ENCODE measurements at places on chromosomes 3 and 15. TPM values are rescaled to one million over a fixed set of nuclear protein-coding genes. Genes with fewer than 3 reads are reported as not detected.
A peak's percentile ranks its signal among the peaks of the same experiment; 100 is the strongest.

The PEX5L gene
- polyA plus RNA-seq: 0.15 TPM

The FEZF2 gene
- polyA plus RNA-seq: not detected

The CCDC54 gene
- polyA plus RNA-seq: 0.14 TPM

The ZNF80 gene
- polyA plus RNA-seq: 0.67 TPM

DNA sequence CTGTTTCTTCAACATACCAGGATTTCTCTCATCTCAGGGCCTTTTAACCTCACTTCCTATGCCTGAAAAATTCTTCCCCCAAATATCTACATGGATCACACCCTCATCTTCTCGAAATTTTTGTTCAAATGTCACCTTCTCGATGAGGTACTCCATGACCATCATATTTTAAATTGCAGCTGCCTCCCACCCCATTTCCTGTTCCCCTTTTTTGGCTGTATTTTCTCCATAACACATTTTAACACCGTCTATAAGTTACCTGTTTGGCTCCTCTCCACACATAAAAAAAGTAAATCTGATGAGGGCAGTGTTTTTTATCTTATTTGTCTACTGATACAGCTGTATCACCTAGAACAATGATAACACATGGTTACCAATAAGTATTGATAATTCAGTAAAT, 20.7 kb upstream of the ZBED2 start:
- no peaks in the 10 kb centered on the region for H3K27me3 ChIP-seq
- H3K4me1 ChIP-seq: peaks cover 38% of the 10 kb centered on the region
- H3K36me3 ChIP-seq: peaks cover 9% of the 10 kb centered on the region
- no peak overlapping the region for H3K4me3 ChIP-seq
- DNase-seq: no peak
- H3K27ac ChIP-seq: peak overlapping the region; percentile 10

- no peak overlapping the region for H3K4me3 ChIP-seq
- no peaks in the 10 kb centered on the region for H3K4me1 ChIP-seq
- no peaks in the 10 kb centered on the region for H3K36me3 ChIP-seq
- H3K27me3 ChIP-seq: no peaks in the 10 kb centered on the region
- no peak overlapping the region for H3K27ac ChIP-seq
- no peak for DNase-seq
Measured at GRCh38 chr15:100121285-100121684, 220.5 kb downstream of the ADAMTS17 start.

DNA sequence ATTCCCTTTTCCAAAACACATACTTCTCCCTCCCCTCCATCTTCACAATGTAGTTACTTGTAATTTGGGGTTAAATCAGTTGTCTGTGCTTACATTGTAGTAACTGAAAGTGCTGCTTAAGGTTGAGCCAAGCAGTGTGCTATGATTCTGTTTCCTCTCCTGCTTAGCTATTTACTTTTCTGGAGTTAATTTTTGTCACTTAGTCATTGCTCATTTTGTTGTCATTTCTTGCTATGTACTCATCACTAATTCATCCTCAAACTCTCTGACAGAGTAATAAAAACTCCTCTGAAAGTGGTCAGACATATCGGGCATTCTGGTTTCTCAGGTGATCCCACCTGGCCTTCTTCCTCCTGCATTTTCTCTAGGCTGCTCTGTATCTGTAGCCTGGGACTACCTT, 80.7 kb downstream of the PPARG start:
- no peak for DNase-seq
- no peaks in the 10 kb centered on the region for H3K4me1 ChIP-seq
- no peak overlapping the region for H3K4me3 ChIP-seq

DNA sequence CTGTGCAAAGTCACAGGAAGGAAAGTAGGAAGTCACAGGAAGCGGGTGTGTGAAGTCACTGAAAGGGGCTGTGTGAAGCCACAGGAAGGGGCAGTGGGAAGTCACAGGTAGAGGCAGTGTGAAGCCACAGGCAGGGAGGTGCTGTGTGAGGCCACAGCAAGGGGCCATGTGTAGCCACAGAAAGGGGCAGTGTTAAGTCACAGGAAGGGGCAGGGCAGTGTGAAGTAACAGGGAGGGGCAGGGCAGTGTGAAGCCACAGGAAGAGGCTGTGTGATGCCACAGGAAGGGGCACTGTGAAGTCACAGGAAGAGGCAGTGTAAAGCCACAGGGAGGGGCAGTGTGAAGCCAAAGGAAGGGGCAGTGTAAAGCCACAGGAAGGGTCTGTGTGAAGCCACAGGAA, 36.5 kb downstream of the GASK1A start:
- no peaks in the 10 kb centered on the region for H3K36me3 ChIP-seq
- peak overlapping the region; percentile 48 for H3K27ac ChIP-seq
- peaks cover 51% of the 10 kb centered on the region for H3K4me1 ChIP-seq
- no peak overlapping the region for H3K4me3 ChIP-seq
- H3K27me3 ChIP-seq: no peaks in the 10 kb centered on the region
- DNase-seq: no peak

GRCh38 chr15:92582206-92582605, 73.4 kb downstream of the FAM174B start:
- no peaks in the 10 kb centered on the region for H3K27me3 ChIP-seq
- H3K36me3 ChIP-seq: no peaks in the 10 kb centered on the region
- H3K4me1 ChIP-seq: no peaks in the 10 kb centered on the region
- H3K4me3 ChIP-seq: no peak overlapping the region
- no peak for DNase-seq
- H3K27ac ChIP-seq: no peak overlapping the region

DNA sequence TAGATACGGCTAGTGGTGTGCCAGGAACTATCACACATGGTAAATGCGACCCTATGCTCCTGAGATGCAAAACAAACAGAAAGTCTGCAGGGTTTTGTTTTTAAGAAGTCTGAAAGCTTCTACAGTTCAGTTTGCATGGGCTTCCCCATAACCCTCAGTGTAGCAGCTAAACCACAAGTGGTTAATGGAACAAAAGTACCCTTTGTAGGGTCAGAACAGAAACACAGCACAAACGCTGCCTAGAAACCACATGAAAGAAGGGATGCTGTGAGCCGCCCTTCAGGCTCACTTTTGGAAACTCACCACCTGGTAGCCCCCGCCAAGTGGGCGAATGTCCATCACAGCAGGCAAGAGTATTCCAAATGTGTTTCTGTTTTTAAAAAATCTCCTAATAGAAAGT, 46.2 kb downstream of the CTDSPL start:
- no peak overlapping the region for H3K4me3 ChIP-seq
- H3K36me3 ChIP-seq: no peaks in the 10 kb centered on the region
- H3K4me1 ChIP-seq: peaks cover 17% of the 10 kb centered on the region
- H3K27ac ChIP-seq: no peak overlapping the region
- peak; percentile 5 for DNase-seq

- DNase-seq: no peak
- H3K4me3 ChIP-seq: no peak overlapping the region
- H3K4me1 ChIP-seq: no peaks in the 10 kb centered on the region
Measured at GRCh38 chr3:143928056-143928455, 43.6 kb upstream of the DIPK2A start.

DNA sequence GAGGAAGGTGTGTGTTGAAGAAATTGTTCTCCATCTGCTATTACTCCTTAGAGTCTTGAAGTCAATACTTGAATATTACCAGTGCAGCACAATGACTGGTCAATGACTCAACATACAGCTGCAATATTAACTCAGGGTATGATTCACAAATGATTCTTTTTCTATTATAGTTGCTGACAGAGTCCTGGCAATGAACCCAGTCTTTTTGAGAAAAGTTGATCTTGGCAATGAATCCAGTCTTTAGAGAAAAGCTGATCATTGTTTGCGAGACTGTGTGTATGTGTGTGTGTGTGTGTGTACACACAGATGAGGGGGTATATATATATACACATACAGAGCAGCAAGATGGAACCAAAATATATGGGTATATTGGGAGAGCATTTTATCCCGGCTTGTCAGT, 315.1 kb downstream of the ZNF385D start:
- no peaks in the 10 kb centered on the region for H3K27me3 ChIP-seq
- H3K4me1 ChIP-seq: no peaks in the 10 kb centered on the region
- no peak overlapping the region for H3K27ac ChIP-seq
- no peak overlapping the region for H3K4me3 ChIP-seq

DNA sequence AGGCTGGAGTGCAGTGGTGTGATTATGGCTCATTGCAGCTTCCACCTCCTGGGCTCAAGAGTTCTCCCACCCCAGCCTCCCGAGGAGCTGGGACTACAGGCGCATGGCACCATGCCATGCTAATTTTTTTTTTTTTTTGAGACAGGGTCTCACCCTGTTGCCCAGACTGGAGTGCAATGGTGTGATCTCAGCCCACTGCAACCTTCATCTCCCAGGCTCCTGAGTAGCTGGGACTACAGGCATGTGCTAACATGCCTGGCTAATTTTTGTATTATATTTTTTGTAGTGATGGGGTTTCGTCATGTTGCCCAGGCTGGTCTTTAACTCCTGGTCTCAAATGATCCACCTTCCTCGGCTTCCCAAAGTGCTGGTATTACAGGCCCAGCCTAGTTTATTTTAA, 4.0 kb downstream of the TEX9 start:
- peaks cover 8% of the 10 kb centered on the region for H3K4me1 ChIP-seq
- H3K4me3 ChIP-seq: no peak overlapping the region
- no peak overlapping the region for H3K27ac ChIP-seq
- no peak for DNase-seq

- H3K4me1 ChIP-seq: no peaks in the 10 kb centered on the region
- H3K36me3 ChIP-seq: no peaks in the 10 kb centered on the region
Measured at GRCh38 chr3:129548104-129548965, 5.4 kb downstream of the H1-8 start.
